ENCODE measurements at places on chromosomes 11 and 22. TPM values are rescaled to one million over a fixed set of nuclear protein-coding genes. Genes with fewer than 3 reads are reported as not detected.

OVCH2 gene
- 4.5 TPM for total RNA-seq

OR2AG2 gene
- total RNA-seq, result 0.27 TPM

DNA sequence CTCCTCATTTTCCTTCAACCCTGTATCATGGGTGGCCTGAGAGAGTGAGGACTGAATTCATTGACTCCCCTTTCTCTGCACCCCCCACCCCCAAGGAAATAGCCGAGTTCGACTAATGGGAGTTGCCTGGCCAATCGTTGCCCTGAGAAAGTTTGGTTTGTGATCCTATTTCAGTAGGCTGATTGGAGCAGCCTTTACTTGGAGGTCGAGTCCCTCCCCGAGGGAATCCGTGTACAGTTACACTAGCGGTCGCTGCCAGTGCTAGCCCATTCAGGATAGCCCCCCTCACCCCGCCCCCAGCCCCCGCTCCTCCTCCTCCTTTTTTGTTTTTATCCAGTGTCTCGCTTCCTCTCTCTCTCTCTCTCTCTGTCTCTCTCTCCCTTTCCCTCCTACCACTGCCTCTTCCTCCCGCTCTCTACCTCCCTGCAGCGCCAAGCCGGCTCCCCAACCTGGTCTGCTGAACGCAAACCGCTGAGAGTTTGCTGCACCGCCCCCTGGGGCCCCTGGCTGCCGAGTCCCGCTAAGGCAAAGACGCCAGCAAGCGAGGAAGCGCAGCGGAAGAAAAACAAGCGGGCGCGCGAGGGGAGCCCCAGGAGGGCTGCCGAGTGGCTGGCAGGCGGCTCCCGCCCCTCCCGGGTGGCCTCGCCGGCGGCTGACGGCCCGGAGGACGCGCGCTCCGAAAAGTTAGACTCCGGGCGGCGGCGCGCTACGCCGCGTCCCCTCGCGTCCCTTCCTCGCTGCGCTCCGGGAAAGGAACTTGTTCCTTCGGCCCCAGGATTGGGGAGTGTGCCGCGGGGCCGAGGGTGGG is at the start of gene GRAMD1B:
GRAMD1B (plus strand) TSS at position 357 of the 808 bp plus-strand sequence. CDS start 524 bp downstream, outside the sequence.
- H3K36me3 ChIP-seq, result no peaks in the 10 kb centered on the region
- H3K27me3 ChIP-seq, result peaks cover 12% of the 10 kb centered on the region
- peaks cover 16% of the 10 kb centered on the region for H3K4me1 ChIP-seq
- peak within 1 kb of the TSS; percentile 76 for H3K27ac ChIP-seq
- peak; percentile 79 for DNase-seq
- peak within 1 kb of the TSS; percentile 77 for H3K4me3 ChIP-seq

DNA sequence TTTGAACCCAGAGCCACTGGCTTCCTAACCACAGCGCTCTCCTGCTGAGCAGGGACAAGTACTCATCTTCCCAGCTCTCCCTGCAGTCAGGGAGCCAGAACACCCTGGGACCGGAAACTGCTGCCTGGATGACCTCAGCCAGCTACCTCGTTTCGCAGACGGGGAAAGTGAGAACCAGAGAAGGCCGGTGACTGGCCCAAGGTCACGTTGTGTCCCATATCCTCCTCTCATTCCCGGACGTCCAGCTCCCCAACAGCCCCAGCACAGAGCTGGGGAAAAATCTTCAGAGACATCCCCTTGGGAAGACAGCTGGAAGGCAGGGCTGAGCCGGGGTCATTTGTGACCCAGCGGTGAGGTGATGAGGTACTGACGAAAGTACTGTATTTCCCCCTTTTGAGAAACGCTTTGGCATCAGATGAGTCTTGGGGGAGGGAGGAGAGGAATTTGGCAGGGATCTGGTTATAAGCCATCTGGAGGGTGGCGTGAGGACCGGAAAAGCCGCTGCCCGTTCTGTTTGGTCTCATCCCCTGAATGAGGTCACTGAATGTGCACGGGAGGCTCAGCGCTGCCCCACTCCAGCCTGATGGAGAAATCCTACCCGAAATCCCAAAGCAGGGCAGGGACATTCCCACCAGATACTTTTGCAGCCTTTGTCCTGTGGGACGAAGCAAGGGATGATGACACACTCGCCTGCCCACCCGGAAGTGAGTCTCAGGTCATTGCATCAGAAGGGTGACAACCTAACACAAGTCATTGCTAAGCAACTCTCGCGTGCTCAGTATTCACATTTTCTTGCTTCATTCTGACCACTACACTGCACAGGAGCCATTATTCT is 41.1 kb downstream of the LIF start:
- H3K4me3 ChIP-seq, result no peak overlapping the region
- peak; percentile 95 for DNase-seq
- no peaks in the 10 kb centered on the region for H3K27me3 ChIP-seq
- no peaks in the 10 kb centered on the region for H3K36me3 ChIP-seq
- H3K27ac ChIP-seq, result peak overlapping the region; percentile 100

All from astrocyte (in vitro differentiated cells and primary cell).